ENCODE measurements at places on chromosomes 12 and 14. TPM values are rescaled to one million over a fixed set of nuclear protein-coding genes. Genes with fewer than 3 reads are reported as not detected.

The RERG gene
- 6.0 TPM for total RNA-seq

The TNS2 gene
- total RNA-seq = 1.3 TPM

GRCh38 chr12:64806593-64807460 is 17.6 kb upstream of the TBC1D30 start:
- DNase-seq = no peak

GRCh38 chr12:14185427-14186192 is 179.9 kb upstream of the ATF7IP start:
- DNase-seq = peak; percentile 47

GRCh38 chr14:58639842-58640484 is 2.2 kb downstream of the DACT1 start:
- DNase-seq = peak; percentile 53

DNA sequence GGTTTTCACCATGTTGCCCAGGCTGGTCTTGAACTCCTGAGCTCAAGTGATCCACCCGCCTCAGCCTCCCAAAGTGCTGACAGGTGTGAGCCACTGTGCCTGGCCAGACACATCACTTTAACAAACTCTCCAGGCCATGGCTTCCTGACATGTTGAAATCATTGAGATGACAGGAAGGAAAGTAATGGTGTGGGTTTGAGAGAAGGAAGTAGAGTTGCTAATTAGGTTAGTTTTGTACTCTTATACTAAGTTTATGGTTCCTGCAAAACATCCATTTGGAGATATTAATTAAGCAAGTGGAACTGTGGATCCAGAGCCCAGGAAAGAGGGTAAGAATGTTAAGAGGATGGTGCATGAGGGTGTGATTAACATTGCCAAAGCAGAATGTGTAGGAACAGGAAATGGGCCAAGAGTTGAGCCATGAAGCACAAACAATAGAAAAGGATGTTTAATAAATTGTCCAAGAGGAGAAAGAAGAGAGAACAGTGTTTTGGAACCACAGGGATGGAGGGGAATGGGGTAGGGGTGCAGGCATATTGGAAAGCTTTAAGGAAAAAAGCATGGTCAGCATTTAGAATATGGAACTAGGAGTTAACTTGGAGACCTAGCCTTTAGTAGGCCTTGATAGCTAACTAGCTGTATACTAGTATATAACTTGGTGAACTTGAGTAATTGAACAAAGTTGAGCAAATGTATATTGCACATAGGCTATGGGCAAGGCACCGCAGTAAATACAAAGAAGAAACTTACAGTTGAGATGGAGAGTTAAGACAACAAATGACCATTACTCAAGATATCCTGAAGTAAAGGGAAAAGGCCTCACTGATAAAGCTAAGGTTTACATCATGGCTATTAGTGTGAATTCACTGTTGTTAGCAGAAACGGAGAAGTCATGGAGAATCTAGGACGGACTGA is 91.3 kb upstream of the DNM1L start:
- no peak for DNase-seq

DNA sequence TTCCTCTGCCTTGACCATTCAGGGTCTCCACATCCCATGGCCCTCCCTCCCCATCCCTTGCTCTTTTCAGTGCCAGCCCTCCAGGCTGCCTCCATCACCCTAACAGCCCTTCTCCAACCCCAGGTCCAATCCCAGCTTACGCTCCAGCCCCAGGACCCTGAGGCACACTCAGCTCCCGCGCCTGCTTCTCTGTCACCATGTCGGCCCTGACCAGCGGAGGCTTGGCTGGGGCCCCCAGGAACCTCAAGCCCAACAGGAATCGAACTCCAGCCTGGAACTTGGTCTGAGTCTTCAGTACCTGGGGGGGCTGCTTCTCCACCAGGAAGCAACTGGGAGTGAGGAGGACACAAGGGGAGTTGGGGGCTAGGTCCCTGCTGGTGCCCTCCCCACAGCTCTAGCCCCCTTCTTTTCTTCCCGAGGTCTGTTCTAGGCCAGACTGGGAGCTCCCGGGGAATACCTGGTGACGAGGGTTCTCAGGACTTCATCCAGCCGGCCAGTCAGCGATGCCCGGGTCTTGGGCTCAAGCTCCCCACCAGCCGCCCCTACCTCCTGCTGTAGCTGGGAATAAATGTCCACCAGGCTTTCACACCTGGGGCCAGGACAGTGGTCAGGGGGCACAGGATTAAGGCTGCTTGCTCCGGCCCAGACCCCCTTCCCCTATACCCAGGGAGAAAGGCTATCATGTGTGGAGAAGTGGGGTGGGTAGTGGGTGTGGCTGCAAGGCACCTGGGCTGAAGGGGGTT is 6.0 kb downstream of the STAT6 start:
- no peak for DNase-seq

GRCh38 chr12:105928436-105928835 is 210.3 kb downstream of the NUAK1 start:
- DNase-seq = peak; percentile 62
